T-cell (primary cell): ENCODE measurements at places on chromosomes 1 and 21.

- DNase-seq: no peak
Measured at GRCh38 chr1:226939438-226940028, 561 bp upstream of the COQ8A start.

GRCh38 chr1:234601301-234602017 lies 8.5 kb downstream of the IRF2BP2 start:
- no peak for DNase-seq

GRCh38 chr1:1206376-1206965 lies at the start of gene TNFRSF18:
Gene TNFRSF18, minus strand, starts transcription at chr1:1206592. Its CDS starts 21 bp downstream, at chr1:1206571.
- peak; percentile 58 for DNase-seq

GRCh38 chr1:156750191-156750672 lies 1.2 kb downstream of the HDGF start:
- DNase-seq: no peak

- no peak for DNase-seq
Measured at GRCh38 chr1:42282024-42282579, 52.9 kb downstream of the FOXJ3 start.

DNA sequence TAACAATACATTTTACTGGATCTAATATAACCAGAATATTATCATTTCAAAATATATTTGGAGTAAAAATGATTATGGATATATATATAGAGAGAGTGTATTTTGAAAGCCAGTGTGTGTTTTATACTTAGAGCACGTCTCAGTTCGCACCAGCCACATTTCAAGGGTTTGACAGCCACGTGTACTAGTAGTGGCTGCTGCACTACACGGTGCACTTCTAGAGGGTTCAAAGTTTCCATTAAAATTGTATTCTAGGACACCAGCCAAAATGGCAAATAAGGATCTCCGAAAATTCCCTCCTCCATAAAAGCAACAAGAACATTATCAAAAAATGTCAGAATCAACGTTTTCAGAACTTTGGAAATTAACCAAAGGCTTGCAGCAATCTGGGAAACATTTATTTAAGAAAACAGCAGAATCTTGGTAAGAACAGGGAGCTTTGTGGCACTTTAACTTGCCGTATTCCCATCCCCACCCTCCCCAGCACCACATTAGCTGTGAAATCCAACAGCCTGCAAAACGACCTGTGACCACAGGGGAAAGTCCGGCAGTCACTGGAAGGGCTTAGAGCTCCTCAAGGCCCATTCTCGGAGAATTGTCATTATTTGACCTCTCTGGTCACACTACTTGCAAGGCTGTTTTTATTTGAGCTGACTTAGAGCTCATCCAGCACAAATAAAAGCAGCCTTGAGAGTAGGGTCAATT lies 33.5 kb upstream of the MRPS6 start:
- no peak for DNase-seq

DNA sequence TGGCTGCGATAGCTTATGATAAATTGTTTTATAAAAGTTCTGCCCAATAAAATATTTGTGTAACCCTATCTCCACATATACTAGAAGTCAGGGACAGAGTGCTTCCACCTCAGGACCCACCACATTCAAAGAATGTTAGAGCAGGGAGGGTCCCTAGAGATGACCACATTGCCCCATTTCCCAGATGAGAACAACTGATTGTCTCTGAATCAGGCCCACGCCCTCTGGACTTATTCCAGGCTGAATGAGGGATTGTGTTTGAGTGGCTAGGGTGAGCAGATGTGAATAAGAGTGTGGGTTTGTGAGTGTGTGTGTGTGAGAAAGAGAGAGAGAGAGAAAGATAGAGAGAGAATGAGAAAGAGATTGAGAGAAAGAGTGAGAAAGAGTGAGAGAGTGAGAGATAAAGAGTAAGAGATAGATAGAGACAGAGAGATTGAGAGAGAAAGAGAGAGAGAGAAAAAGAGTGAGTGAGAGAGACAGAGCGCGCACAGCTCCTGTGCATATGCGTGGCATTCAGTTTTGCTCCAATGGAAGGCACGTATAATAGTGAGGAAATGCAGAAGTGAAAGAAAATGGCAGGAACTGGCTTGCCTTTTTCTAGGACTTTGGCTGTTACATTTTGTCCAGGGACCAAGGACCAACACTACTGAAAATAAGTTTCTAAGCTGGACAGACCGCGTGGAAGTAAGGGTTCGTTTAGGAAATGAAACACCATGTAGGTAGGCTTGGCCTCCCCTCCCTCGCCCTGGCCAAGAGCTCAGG lies 94.1 kb downstream of the ABCA4 start:
- DNase-seq: no peak
